ENCODE measurements at places on chromosomes 13 and 19. TPM values are rescaled to one million over a fixed set of nuclear protein-coding genes. Genes with fewer than 3 reads are reported as not detected.

Gene C19orf73
- 1.0 TPM for total RNA-seq

Gene TPTE2
- total RNA-seq = not detected

Gene FLT3LG
- 2.7 TPM for total RNA-seq

Gene NCCRP1
- 0.31 TPM for total RNA-seq

Gene PRODH2
- total RNA-seq = not detected

Gene MICOS13
- total RNA-seq = 20.8 TPM

Gene THOP1
- 80.9 TPM for total RNA-seq

Gene SIGLEC8
- total RNA-seq = not detected

Gene PSG11
- not detected for total RNA-seq

Gene RDH8
- total RNA-seq = 10.6 TPM

Gene DENND1C
- not detected for total RNA-seq

Measured in melanocyte of skin (primary cell).